ENCODE measurements at places on chromosomes 3 and 15. TPM values are rescaled to one million over a fixed set of nuclear protein-coding genes. Genes with fewer than 3 reads are reported as not detected.

DNA sequence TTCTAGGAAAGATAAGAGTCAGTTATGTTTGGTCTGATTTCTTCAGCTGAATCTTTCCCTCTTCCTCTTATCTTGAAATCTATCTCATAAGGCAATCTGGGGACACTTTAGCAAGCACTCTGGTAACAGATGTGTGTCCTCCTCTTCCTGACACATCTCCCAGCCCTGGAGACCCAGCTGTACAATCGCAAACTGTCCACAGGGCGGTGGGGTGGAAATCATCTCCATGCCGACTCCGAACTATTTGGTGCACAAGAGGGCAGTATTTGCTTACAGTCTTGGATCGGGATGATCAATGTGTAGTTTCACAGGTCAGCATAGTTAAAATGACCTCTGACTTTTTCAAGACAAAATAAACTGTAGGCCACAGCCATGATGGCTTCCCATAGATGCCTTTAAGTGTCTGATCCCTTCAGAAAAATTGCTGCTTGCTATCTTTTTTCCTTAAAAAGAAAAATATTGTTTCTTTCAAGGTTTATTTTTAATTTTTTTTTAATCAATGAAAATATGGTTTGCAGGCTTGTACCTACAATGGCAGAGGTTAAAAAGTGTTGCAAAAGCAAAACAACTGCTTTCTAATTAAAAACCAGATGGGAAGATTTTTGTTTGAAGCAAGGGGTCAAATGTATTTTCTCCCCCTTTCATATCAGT, 17.7 kb downstream of the EEFSEC start:
- H3K36me3 ChIP-seq: no peaks in the 10 kb centered on the region
- H3K4me1 ChIP-seq: peaks cover 13% of the 10 kb centered on the region
- H3K27me3 ChIP-seq: no peaks in the 10 kb centered on the region
- no peak overlapping the region for H3K27ac ChIP-seq
- no peak overlapping the region for H3K4me3 ChIP-seq

DNA sequence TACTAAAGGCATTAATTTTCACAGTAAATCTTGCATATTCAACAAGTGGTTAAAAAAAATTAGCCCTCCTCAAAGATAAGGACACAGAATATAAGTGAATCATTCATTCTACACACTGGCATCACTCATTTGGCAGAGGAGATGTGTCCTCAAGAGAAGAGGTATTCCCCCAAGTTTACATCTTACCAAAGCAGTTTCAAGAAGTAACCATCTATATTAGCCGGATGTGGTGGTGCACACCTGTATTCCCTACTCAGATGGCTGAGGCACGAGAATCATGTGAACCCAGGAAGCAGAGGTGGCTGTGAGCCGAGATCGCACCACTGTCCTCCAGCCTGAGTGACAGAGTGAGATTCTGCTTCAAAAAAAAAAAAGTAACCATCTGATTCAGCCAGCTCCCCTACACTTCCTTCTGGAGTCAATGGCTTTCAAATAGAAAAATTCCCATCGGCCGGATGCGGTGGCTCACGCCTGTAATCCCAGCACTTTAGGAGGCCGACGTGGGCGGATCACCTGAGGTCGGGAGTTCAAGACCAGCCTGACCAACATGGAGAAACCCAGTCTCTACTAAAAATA, 15.4 kb downstream of the RAF1 start:
- no peaks in the 10 kb centered on the region for H3K4me1 ChIP-seq
- no peak for DNase-seq
- H3K4me3 ChIP-seq: no peak overlapping the region
- no peak overlapping the region for H3K27ac ChIP-seq
- no peaks in the 10 kb centered on the region for H3K36me3 ChIP-seq
- no peaks in the 10 kb centered on the region for H3K27me3 ChIP-seq

GRCh38 chr3:154129625-154130024, 8.4 kb downstream of the ARHGEF26 start:
- H3K27me3 ChIP-seq: no peaks in the 10 kb centered on the region
- H3K36me3 ChIP-seq: no peaks in the 10 kb centered on the region
- H3K4me1 ChIP-seq: no peaks in the 10 kb centered on the region
- no peak overlapping the region for H3K27ac ChIP-seq

DNA sequence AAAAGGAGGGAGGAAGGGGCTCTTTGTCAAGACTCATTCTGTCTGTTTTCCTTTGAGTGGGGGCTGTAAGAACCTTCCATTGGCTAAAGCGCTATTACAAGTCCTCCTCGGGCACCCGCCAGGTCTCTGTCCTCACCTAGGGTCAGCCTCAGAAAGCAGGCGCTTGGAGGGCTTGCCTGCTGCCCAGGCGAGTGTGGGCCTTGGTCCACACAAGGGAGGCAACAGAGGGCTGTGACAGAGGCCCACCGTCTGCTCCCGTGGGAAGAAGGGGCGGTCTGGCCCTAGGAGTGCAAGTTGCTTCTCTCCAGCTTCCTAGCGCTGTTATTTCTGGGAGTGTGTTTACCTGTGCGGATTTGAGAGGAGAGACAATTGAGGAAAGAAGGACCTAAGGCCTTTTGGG, 24.0 kb upstream of the EHD4 start:
- H3K4me1 ChIP-seq: no peaks in the 10 kb centered on the region
- no peak for DNase-seq
- no peak overlapping the region for H3K27ac ChIP-seq

- no peak for DNase-seq
- H3K4me3 ChIP-seq: no peak overlapping the region
- H3K27me3 ChIP-seq: peaks cover 3% of the 10 kb centered on the region
- no peak overlapping the region for H3K27ac ChIP-seq
- H3K36me3 ChIP-seq: no peaks in the 10 kb centered on the region
These were observed 8.5 kb upstream of the ILDR1 start for GRCh38 chr3:122030381-122031122.

- no peak overlapping the region for H3K4me3 ChIP-seq
- H3K27me3 ChIP-seq: no peaks in the 10 kb centered on the region
- no peak overlapping the region for H3K27ac ChIP-seq
- DNase-seq: no peak
- no peaks in the 10 kb centered on the region for H3K36me3 ChIP-seq
These were observed 201.1 kb upstream of the CADPS start for GRCh38 chr3:63076357-63076756.

GRCh38 chr3:45762647-45763302, 33.6 kb downstream of the SLC6A20 start:
- H3K27ac ChIP-seq: no peak overlapping the region
- no peaks in the 10 kb centered on the region for H3K4me1 ChIP-seq
- no peak for DNase-seq
- no peaks in the 10 kb centered on the region for H3K36me3 ChIP-seq
- no peaks in the 10 kb centered on the region for H3K27me3 ChIP-seq

DNA sequence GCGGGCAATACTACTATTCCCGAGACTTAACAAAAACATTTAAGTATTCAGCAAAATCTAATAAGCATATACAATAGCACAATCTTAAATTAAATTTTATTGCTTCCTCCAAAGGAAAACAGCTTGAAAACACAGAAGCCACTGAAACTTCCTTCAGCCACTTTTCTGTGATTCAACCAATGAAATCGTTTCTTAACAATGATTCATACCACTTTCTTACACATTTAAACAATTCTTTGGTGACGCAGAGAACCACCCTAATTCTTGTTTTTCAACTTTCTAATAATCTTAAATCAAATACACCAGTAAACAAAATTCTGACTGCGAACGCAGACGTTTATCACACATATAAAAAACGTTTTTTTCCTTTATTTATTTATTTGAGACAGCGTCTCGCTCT, 4.1 kb downstream of the TJP1 start:
- H3K27me3 ChIP-seq: no peaks in the 10 kb centered on the region
- H3K4me1 ChIP-seq: peaks cover 51% of the 10 kb centered on the region
- no peak overlapping the region for H3K27ac ChIP-seq
- no peaks in the 10 kb centered on the region for H3K36me3 ChIP-seq

DNA sequence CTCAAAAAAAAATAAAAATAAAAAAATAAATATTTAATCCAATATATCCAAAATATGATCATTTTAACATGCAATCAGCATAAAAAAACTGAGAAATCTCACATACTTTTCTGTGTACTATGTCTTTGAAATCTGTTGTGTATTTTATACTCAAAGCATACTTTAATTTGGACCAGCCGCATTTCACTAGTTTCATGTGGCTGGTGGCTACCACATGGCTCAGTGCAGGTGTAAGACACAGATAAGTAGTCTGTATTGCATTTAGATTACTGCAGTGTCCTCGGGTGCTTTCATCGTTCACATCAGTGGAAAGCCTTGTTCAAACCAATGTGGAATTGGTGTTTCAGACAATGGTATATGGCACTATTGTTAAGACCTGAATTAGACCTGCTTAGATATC, 11.0 kb downstream of the CRTC3 start:
- H3K27ac ChIP-seq: no peak overlapping the region
- H3K4me1 ChIP-seq: no peaks in the 10 kb centered on the region
- no peaks in the 10 kb centered on the region for H3K27me3 ChIP-seq

GRCh38 chr3:16503191-16503776, 10.2 kb downstream of the RFTN1 start:
- no peak overlapping the region for H3K4me3 ChIP-seq
- H3K27ac ChIP-seq: no peak overlapping the region
- no peaks in the 10 kb centered on the region for H3K36me3 ChIP-seq
- H3K4me1 ChIP-seq: no peaks in the 10 kb centered on the region

- no peaks in the 10 kb centered on the region for H3K36me3 ChIP-seq
- DNase-seq: no peak
- H3K4me3 ChIP-seq: no peak overlapping the region
- H3K4me1 ChIP-seq: no peaks in the 10 kb centered on the region
- H3K27ac ChIP-seq: no peak overlapping the region
These were observed 28.5 kb upstream of the CLASP2 start for GRCh38 chr3:33746416-33747116.

DNA sequence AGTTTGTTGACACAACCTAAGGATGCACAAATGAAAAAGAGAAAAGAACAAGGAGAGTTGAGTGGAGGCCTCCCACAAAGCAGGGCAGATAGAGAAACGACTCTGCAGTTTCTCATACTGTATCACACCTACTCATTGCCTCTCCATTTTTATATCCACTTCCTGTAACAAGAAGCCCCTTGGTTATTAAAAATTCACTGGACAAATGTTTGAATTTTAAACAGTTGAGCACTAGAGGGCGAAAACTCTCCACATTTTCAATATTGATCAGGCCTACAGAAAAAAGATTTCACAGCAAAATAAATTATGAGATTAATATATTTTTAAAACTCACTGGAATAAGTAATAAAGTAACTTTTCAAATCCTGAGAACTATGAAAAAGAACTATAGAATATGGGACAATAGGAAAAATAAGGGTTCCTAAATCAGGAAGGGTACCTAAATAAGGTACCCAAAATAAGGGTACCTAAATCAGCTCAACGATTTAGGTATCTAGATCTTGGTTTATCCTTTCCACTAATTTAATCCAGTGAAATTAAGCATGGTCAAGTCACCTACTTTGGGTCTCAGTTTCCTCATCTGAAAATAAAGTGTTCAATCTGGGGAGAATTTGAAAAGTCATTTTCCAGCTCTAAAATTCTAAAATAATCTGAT, 47.0 kb upstream of the PPIB start:
- no peak overlapping the region for H3K4me3 ChIP-seq
- peak; percentile 20 for DNase-seq
- no peaks in the 10 kb centered on the region for H3K27me3 ChIP-seq
- peaks cover 3% of the 10 kb centered on the region for H3K36me3 ChIP-seq
- H3K27ac ChIP-seq: no peak overlapping the region
- H3K4me1 ChIP-seq: no peaks in the 10 kb centered on the region

GRCh38 chr3:72155391-72156064, 370.6 kb upstream of the PROK2 start:
- DNase-seq: peak; percentile 36
- H3K27ac ChIP-seq: no peak overlapping the region
- no peaks in the 10 kb centered on the region for H3K27me3 ChIP-seq

DNA sequence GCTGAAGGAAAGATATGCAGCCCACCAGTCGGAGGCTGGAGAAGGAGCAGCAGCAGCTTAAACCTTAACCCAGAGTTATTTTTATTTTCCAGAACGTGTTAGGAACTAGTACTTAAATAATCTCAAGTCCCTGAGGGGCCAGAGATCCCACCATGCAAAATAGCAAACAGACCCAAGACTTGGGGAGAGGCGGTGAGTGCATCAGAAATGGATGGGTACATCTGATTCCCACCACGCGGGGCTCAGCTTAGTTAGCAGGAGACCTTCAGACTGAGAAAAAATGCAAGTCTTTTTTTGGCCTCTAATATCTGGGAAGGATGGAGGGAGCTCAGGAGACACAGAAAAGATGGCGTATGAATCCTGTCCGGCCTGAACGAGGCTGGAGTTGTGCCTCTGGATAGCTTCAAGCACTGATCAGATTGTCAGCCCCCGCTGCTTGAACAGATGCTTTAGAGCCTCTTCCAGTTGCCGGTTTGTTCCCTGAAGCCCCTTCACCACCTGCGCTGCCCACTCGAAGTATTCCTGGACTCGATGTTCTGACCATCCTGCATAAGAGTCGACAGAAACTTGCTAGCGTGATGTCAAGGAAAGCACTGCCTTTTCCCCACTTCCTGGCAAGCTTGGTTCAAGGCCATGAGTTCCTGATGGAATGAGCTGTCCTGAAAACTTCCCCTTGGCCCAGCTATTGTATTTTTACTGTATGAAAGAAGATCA, 1.3 kb downstream of the HDDC3 start:
- H3K4me1 ChIP-seq: peaks cover 23% of the 10 kb centered on the region
- peak overlapping the region; percentile 78 for H3K4me3 ChIP-seq
- DNase-seq: no peak

GRCh38 chr3:150142936-150143335, 172.2 kb upstream of the PFN2 start:
- no peak for DNase-seq
- H3K27me3 ChIP-seq: no peaks in the 10 kb centered on the region
- H3K4me3 ChIP-seq: no peak overlapping the region
- no peaks in the 10 kb centered on the region for H3K4me1 ChIP-seq
- no peaks in the 10 kb centered on the region for H3K36me3 ChIP-seq

The EPHB3 gene
- total RNA-seq: 6.0 TPM

The CDCP1 gene
- 47.8 TPM for total RNA-seq

The IFT122 gene
- total RNA-seq: 52.4 TPM

The SLC2A2 gene
- total RNA-seq: 0.13 TPM

The RHOV gene
- 4.2 TPM for total RNA-seq

The ULK3 gene
- total RNA-seq: 73.3 TPM

The SCAANT1 gene
- not detected for total RNA-seq
